Activated naive CD4-positive, alpha-beta T cell treated with Interleukin-2 at 50 U/mL for 16 hours (primary cell): ENCODE measurements at places on chromosomes 7 and 10.

DNA sequence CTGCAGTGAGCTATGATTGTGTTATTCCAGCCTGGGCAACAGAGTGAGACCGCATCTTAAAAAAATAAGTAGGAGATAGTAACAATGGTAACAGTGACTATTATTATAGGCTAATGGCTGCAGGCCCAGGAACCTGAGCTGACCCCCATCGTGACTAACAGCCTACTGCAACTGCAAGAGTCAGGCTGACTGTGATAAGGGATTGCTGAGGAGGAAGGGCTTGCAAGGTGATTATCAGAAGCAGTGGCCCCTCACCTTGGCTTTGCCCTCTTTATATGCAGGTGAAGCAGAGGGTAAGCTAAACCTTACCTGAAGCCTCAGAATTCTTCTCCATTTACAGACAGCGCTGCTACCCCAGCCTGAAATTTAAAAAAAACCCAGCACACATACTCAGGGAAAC is 83.9 kb upstream of the SDK1 start:
- no peak for DNase-seq

- no peak for DNase-seq
Measured at GRCh38 chr7:116698396-116698795, 26.4 kb downstream of the MET start.

DNA sequence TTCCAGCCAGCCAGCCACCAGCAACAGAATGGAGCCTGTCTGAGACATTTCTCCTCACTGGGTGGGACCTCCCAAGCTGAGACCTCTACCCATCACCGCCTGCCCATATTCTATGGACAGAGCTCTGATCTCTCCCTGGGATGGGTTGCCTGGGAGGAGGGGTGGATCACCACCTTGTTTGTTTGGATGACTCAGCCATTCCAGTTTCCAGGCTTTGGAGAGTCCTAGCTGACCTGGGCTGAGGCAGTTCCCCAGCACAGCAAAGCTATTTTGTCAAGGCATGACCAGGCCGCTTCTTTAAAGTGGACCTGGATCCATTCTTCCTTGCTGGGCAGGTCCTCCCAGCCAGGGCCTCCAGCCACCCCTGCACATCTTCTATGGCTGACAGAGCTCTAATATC is 982.3 kb downstream of the DNAJB9 start:
- no peak for DNase-seq

DNA sequence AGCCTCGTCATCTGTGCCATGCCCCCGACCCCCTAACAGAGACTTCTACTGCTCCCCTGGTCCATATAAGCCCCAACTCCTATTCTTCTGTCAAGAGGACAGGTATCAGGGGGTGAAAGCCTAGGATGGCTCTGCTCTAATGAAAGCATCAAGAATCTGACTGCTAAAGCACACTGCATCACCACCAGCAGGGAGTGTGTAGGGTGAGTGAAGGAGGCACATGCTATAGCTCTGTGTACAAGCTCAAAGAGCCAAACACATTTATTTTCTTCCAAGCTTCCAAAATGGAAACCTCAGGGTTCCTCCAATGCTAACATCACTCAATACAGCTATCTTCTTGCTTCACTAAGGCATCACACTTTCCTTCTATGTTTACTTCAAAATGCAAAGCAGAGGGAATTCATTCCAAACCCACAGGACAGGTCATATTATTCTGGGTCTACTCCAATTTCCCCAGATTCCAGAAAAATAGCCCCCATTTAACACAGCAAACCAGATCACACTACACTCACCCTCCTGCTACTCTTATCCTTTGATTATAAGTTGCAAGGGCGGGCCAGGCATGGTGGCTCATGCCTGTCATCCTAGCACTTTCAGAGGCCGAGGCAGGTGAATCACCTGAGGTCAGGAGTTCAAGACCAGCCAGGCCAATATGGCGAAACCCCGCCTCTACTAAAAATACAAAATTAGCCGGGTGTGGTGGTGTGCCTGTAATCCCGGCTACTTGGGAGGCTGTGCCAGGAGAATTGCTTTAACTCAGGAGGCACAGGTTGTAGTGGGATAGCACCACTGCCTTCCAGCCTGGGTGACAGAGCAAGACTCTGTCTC is 36.6 kb downstream of the RHEB start:
- DNase-seq: no peak

DNA sequence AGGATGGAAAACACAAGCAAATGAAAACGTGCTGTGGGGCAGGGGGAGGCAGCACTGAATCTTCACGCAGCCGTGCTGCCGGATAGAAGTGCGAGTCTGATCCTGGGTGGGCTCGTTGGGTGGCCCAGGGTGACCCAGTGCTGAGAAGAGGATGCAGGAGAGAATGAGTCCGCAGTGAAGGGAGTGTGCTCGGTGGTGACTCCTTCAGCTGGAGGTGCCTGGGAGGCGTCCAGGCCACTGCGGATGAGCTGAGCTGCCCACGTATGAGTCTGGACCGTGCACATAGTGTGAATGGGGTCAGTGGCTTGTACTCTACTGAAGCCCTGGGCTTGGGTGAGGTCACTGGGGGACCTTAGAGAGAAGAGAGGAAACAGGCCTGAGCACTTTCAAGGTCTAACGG is 190.0 kb upstream of the MGMT start:
- no peak for DNase-seq

GRCh38 chr10:47283101-47283630 is 16.8 kb upstream of the GDF10 start:
- no peak for DNase-seq
